Lower lobe of right lung (tissue), 2 donors: ENCODE measurements at places on chromosomes 4 and X. TPM values are rescaled to one million over a fixed set of nuclear protein-coding genes. Genes with fewer than 3 reads are reported as not detected.

MUC7 gene
- total RNA-seq, result not detected

CT47A7 gene
- not detected for total RNA-seq

ZFP42 gene
- not detected for total RNA-seq

GRCh38 chrX:40201329-40201885 lies 103.6 kb upstream of the BCOR start:
- DNase-seq, result no peak
- no peaks in the 10 kb centered on the region for H3K4me1 ChIP-seq
- H3K36me3 ChIP-seq, result no peaks in the 10 kb centered on the region
- H3K27me3 ChIP-seq, result no peaks in the 10 kb centered on the region
- no peak overlapping the region for H3K27ac ChIP-seq

- H3K4me1 ChIP-seq, result no peaks in the 10 kb centered on the region
- no peak overlapping the region for H3K4me3 ChIP-seq
- H3K36me3 ChIP-seq, result no peaks in the 10 kb centered on the region
- DNase-seq, result no peak
- H3K27me3 ChIP-seq, result no peaks in the 10 kb centered on the region
- no peak overlapping the region for H3K27ac ChIP-seq
These were observed 217.0 kb upstream of the DKK2 start for GRCh38 chr4:107253090-107253489.
